ENCODE measurements at places on chromosomes 16 and 17. TPM values are rescaled to one million over a fixed set of nuclear protein-coding genes. Genes with fewer than 3 reads are reported as not detected.

Gene SOX15
- 23.6 TPM for total RNA-seq

Gene PSMD12
- 67.1 TPM for total RNA-seq

Gene LASP1
- total RNA-seq: 139 TPM

GRCh38 chr16:84526794-84527531 lies 22.5 kb upstream of the MEAK7 start:
- no peak for DNase-seq

GRCh38 chr17:40510328-40510648 lies 8.9 kb upstream of the TNS4 start:
- no peak for DNase-seq

Measured in GM23338 (cell line).